ENCODE measurements at places on chromosomes 16 and 17.

DNA sequence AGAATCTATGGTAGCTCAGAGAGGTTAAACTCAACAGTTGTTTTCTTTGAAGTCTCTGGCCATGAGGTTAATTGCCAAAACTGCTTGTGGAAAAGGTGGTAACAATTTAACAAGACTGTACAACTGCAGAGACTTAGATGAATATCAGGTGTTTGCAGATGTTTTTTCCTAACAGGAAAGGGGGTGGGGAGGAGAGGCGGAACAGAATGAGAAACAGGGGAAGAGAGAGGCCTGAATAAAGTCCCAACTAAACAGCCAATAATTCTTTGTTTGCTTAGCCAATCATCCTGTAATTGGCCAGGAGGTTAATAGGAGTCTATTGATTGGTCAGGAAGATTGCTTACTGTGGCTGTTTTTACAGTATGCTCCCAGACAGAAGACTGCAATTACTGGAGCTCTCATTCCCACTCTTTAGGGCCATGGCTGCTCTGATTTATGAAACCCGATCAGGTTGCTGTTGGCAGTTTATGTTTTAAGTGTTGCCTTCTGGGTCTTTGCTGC lies 249.7 kb upstream of the TBX2 start:
- DNase-seq = no peak

- DNase-seq = peak; percentile 75
Measured at GRCh38 chr16:1054660-1055556, 17.6 kb upstream of the SSTR5 start.

GRCh38 chr16:48352648-48353390 lies 32.4 kb downstream of the SIAH1 start:
- DNase-seq = no peak

DNA sequence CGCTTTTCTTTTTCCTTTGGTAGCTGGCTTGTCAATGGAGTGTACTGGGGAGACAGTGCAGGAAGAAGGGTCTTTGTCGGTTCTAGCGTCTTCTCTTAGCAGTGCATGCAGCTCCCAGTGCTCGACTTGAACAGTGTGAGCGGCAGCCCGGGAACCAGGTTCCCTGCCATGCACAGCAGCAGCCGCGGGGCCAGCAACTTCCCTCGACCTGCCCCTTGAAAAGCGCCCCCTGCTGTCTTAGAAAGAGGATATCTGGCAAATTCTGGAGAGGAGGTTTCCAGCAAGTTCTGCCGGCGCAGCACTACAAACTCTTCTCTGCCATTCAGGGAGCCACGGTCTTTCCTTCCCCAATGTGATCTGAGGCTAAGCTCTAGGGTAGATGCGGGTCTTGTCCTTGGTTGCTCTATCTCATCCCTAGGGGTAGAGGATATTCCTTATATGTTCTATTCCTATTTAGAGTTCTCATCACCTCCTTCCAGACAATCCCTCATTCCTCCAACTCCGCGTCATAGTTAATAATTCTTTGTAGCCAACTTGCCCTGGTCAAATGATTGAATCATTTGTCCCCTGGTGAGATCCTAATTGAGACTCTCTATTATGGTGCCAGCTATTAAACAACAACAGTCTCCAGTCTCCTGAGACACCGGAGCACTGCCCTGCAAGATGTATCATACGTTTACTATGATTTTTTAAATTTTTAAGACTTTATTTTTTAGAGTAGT lies 451.3 kb downstream of the PMP22 start:
- peak; percentile 19 for DNase-seq

GRCh38 chr17:21285164-21286065 lies 904 bp downstream of the MAP2K3 start:
- DNase-seq = peak; percentile 71

GRCh38 chr16:77974883-77975282 lies 47.5 kb upstream of the CLEC3A start:
- DNase-seq = no peak

GRCh38 chr16:23368469-23368868 lies 66.4 kb downstream of the SCNN1B start:
- DNase-seq = no peak

All from heart left ventricle (tissue), 16 donors.